ENCODE measurements at places on chromosomes 2 and 18.

GRCh38 chr2:172858473-172858745 is 122.8 kb downstream of the RAPGEF4 start:
- DNase-seq: no peak

DNA sequence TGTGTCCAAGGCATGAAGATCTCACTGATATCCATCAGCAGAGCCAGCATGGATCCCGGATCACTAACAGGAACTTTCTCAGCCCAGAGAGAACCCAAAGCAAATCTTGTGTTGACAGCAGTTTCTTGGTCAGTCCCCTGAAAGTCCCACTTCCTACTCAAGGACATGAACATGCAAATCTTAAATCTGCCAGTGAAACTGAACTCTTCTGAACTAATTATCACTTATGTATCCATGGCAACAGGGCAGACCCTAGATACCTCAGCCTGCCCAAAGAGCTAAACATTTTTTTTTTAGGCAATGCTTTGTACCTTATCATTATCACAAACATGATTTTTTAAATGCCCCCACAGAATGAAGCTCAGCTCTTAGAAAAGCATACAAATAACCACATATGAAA is 127.8 kb upstream of the DDX18 start:
- no peak for DNase-seq

GRCh38 chr2:54259413-54260240 is 3.6 kb upstream of the TSPYL6 start:
- DNase-seq: no peak

DNA sequence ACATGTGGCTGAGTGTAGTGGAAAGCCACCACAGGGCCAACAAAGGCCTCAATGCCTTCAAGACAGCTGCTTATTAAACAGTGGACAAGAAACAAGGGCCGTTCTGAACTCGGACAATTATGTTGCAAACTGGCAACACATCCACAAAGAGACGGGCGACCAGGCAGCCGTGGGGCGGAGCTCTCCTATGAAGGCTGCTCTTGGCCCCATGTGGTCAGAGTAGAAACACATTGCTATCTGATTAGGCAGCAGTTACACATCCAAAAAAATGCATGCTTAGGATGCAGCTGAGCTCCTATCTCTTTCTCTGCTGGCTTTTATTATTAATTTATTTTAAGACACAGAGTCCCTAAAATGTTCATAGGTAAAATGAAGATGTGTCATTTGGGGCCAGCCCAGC is 163.4 kb downstream of the TMEM163 start:
- no peak for DNase-seq

DNA sequence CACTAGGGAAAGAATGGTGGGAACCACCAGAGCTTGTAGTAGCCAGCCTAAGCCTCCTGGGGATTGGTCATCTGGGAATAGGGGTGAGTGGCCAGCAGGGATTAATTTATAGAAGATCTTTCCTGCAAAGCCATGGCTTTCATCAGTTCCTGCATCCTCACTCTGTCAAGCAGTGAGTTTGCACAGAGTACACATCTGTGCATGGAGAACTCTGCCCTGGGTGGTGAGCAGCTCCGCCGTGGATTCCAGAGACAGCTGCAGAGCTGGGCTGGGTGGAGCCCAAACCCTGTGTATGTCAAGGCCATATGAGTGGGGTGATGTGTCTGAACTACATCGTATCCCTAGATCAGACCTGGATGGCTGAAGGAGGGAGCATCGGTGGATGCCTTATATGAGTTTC is 182.2 kb downstream of the GLI2 start:
- no peak for DNase-seq

- no peak for DNase-seq
Observed at GRCh38 chr2:215027779-215028178, 110.6 kb downstream of the ABCA12 start.

GRCh38 chr2:53854678-53855077 is 5.1 kb downstream of the GPR75 start:
- no peak for DNase-seq

Data from Right ventricle myocardium superior (tissue), 1 donor.